NCI-H774 (cell line): ENCODE measurements at places on chromosomes 16 and 17.

DNA sequence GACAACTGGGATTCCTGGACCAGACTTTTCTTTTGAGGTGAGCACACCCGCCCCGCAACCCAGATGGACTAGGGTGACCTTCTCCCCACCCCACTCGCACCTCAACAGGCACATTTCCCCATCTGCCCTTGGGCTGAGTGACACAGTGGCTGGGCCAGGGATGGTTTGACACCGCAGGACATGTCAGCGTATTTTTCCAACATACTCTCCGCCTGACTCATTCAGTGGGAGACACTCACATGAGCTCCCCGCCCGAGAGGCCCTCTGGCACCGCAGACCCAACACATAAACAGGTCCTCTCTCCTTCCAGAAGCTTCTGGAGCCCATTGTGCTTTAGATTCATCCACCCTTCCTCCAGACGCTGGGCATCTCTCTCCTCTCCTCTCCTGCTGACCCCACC lies 69.4 kb downstream of the ZDHHC7 start:
- DNase-seq, result no peak

DNA sequence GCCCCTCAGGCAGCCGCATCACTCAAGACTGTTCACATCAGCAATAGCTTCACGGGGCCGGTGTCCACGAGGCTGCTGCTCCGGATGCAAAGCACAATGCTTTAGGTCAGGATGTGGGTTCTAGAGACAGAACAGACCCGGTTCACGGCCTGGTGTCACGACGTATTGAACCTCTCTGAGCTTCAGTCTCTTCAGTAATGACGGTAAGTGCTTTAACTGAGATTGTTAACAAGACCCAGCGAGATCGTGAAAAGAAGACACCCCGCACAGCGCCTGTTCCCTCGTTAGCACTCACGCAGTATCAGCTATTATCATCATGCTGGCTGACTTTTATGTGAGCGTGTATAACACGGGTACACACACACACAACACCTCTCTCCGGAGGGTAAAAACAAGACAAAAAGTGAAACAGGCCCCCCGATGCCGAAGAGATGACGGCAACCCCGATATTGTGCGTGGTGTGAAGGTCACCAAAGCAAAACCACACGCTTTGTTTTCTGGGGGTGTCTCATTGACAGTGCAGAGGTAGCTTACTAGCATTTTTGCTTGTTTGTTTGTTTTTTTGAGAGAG lies 21.4 kb upstream of the ABR start:
- no peak for DNase-seq

GRCh38 chr16:31273187-31273586 lies 13.4 kb downstream of the ITGAM start:
- no peak for DNase-seq

DNA sequence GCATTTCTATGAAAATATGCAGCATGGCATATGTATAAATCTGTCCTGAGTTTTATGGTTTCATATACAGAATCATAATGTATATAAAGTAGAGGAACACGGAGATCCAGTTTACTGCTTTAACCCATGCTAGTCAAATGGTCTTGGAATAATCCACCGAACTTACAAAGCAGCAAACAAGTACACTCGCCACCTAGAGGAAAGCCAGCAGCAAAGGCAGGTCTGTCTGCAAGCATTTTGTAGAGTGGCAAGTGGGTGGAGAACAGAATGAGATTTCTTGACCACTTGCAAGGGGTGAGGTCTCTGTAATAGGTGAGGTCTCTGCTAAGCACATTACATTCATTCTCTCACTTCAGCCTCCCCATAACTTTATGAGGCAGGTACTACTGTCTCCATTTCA lies 308.3 kb downstream of the CA10 start:
- no peak for DNase-seq

- DNase-seq, result no peak
Measured at GRCh38 chr17:83012868-83013778, 66.3 kb upstream of the METRNL start.

GRCh38 chr17:3835410-3836229 lies 10.4 kb downstream of the NCBP3 start:
- DNase-seq, result no peak

- DNase-seq, result no peak
Measured at GRCh38 chr17:52147431-52147830, 11.1 kb downstream of the CA10 start.

DNA sequence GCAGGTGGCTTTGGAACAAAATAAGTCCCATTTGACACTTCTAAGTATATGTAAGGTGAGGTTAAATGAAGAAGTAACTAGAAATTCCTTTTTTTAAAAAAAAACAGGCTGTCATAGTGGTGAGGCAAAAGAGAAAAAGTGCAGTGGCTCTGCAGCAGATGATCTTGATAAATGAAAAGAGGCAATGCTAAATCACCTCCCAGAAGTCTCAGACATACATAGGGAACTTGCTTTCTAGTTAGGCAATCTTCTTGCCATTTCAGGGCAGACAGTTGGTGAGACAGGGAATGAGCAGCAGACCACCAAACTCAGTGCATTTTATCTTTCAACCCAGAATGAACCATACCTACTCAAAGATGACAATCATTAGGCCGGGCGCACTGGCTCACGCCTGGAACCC lies 90.8 kb downstream of the MYO1D start:
- DNase-seq, result no peak

DNA sequence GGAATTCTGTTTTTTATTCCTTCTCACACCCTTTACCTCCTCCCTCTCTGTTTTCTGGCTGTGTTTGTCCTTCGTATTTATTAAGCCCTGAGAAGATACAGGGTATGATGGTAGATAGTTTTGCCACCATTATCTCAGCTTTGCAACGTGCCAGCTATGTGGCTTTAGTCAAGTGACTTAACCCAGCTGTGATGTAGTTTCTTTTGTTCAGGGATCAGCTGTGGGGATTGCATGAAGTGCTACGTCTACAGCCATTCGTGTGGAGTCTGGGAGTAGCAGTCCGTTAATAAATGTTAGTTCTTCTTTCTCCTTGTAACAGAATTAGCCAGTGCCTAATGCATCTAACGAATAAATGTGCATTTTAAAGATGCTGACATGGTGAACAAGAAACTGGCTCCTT lies 128.4 kb downstream of the HAPSTR1 start:
- no peak for DNase-seq
